ENCODE measurements at places on chromosomes 3 and 15. TPM values are rescaled to one million over a fixed set of nuclear protein-coding genes. Genes with fewer than 3 reads are reported as not detected.

The TUSC7 gene
- total RNA-seq, result not detected

The DUOXA1 gene
- not detected for total RNA-seq

The BLM gene
- 6.5 TPM for total RNA-seq

The ROPN1 gene
- total RNA-seq, result not detected

The ARPIN gene
- 3.9 TPM for total RNA-seq

The DNAH12 gene
- total RNA-seq, result under 0.01 TPM

The SKOR1 gene
- not detected for total RNA-seq

The SST gene
- not detected for total RNA-seq

The HIGD2B gene
- total RNA-seq, result not detected

The CYP19A1 gene
- not detected for total RNA-seq

The CCDC54 gene
- total RNA-seq, result not detected

The TRANK1 gene
- total RNA-seq, result 8.9 TPM

The TMPRSS7 gene
- not detected for total RNA-seq

The RHOV gene
- total RNA-seq, result not detected

The AADACL2 gene
- not detected for total RNA-seq

The CEP19 gene
- 1.7 TPM for total RNA-seq

The AEN gene
- 91.4 TPM for total RNA-seq

The CRABP1 gene
- not detected for total RNA-seq

The ERC2 gene
- 0.18 TPM for total RNA-seq

The LSAMP gene
- 8.1 TPM for total RNA-seq

The ELP6 gene
- total RNA-seq, result 31.4 TPM

The TRH gene
- not detected for total RNA-seq

The WDR93 gene
- not detected for total RNA-seq

The ZNF385D gene
- total RNA-seq, result 0.28 TPM

The FEZF2 gene
- not detected for total RNA-seq

The NME9 gene
- not detected for total RNA-seq

The CSPG4 gene
- total RNA-seq, result 12.4 TPM

The KNL1 gene
- total RNA-seq, result 32.5 TPM

The ST3GAL6 gene
- total RNA-seq, result 1.4 TPM

The HEG1 gene
- 23.9 TPM for total RNA-seq

The GREM1 gene
- 848 TPM for total RNA-seq

The KY gene
- total RNA-seq, result under 0.01 TPM

The ABCC5 gene
- total RNA-seq, result 8.4 TPM

The KBTBD12 gene
- not detected for total RNA-seq

The SLC2A2 gene
- total RNA-seq, result not detected

The ATP13A5 gene
- not detected for total RNA-seq

The VWA5B2 gene
- not detected for total RNA-seq

The DAZL gene
- not detected for total RNA-seq

The ADAMTS9 gene
- 1.1 TPM for total RNA-seq

The CHMP2B gene
- 6.8 TPM for total RNA-seq

The SPTSSB gene
- not detected for total RNA-seq

The FBXO40 gene
- total RNA-seq, result not detected

The CADPS gene
- not detected for total RNA-seq
